ENCODE measurements at places on chromosomes 2 and 18.

GRCh38 chr2:74504591-74504990 is 2.9 kb downstream of the PCGF1 start:
- DNase-seq = no peak

DNA sequence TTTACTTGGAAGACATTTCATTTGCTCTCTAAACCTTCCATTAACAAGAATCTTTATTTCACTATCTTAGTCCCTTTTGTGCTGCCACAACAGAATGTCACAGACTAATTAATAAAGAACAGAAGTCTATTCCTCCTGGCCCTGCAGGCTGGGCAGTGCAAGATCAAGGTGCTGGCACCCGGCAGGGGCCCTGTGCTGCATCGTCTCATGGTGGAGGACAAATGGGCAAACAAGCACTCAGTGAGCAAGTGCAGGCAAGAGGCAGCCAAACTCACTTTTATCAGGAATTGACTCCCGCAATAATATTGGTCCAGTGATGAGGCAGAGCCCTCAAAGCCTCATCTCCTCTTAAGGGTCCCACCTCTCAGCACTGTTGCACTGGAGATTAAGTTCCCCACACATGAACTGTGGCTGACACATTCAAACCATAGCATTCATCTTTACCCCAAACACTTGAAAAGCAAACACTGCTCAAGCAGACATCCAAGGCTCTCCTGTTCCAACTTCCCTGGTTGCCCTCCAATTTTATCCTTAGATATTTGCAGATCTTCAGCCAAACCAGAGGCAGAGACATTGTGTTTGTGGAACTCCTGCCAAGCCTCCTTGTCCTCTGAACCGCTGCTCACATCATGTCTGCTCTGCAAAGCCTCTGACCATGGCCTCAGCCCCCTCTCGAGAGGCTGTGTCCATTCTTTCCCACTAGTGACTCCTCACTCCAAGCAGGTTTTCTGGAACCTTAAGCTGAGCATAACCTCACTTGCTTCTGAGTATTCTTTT is 404.4 kb upstream of the SOX11 start:
- no peak for DNase-seq

DNA sequence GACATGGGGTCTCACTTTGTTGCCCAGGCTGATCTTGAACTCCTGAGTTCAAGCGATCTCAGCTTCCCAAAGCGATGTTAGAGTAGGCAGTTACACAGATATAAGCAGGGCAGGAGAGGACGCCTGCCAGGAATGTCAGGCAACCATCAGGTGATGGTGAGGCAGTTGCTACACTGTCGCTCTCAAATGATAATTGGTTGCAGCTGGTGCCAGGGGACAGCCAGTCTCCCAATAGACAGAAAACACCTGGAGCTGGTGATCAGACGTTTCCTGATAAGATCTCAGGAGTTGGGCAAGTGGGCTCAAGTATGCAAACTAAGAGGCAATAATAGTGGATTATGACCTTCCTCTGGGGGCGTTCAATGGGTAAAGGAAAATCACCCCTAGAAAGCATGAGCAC is 163.1 kb upstream of the RGPD4 start:
- DNase-seq = no peak

DNA sequence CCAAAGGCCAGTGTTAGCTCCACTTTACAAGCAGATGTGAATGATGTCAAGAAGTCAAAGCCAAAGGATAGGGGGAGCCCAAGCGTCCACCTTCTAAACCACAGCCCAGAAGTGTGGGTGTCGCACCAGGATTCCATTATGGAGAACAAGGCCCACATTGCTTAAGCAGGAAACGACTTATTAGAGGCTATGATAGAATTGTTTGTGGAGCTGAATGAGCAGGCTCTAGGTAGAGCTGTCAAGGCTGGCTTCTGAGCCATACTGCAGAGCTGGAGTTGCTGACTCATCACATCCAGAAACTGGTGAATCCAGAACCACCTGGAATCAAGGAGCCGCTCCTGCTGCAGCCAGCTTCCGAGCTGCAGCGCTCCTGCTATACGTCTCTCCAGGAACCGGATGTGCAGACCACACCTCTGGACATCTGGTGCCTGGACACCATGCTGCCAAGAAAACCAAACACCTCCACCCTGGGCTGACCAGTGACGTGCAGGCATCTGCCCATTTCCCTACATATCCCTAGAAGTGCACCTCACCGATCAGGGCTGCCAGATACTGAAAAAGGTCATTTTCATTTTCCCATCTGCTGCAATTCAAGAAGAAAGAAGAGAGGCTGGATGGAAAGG is 6.2 kb upstream of the TWIST2 start:
- no peak for DNase-seq

GRCh38 chr2:241542278-241542605 is 16.3 kb upstream of the BOK start:
- no peak for DNase-seq

- DNase-seq = no peak
These were observed 4.0 kb upstream of the RTN4 start for GRCh38 chr2:55054106-55054875.

DNA sequence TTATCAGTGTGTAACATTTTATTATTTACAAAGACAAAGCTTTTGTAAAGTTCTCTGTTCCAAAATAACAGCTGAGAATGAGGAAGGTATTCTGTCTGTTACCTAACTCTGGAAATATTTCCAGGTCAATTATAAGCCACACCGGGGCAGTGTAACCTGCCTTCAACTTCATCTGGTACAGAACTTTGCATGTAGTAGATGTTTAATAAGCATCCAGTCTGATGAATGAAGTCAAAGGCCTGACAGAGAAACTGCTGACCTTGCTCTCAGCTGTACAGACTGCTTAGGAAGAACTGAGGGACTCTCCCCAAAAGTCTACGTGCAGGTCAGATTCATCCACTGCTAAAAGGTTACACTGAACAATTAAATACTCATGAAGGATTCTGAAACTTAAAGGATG is 43.3 kb downstream of the WDFY1 start:
- no peak for DNase-seq

GRCh38 chr2:72145658-72146329 is 1.9 kb downstream of the CYP26B1 start:
- DNase-seq = no peak

GRCh38 chr18:41323044-41323443 is 632.0 kb upstream of the PIK3C3 start:
- no peak for DNase-seq

DNA sequence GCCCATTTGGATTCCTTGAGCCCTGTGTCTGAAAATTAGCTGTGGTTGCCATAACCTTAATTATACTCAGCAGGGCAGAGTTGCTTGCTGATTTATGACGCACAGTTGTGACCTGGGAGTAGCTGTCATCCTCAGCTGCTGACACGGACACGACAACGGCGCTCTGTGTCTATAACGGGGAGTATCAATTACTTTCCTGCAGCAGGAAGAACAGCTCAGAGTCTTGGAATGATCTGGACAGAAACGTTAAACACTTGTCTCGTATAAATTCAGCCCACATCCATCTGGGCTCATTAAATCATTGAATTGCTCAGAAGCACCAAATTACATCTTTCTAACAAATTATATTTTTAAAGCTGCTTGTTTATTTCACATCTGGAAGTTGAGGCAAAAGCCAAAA is 116.3 kb downstream of the SEPTIN10 start:
- no peak for DNase-seq

DNA sequence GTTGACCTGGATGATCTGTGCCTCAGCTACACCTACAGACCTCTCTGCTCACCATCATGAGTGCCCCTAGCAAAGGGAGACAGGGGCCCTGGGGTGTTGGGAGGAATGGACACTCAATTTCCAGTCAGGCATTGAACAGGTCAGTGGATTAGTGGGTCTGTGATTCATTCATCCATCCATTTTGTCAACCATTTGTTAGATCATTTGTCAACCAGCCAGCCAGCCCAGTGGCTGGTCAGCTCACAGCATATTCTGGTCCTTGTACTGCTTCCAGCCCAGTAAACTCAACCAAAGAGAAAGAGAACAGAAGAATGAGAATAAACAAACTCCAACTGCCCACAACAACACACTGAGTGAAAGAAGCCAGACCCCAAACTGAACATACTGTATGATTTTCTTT is 4.6 kb upstream of the KLF11 start:
- DNase-seq = no peak

- DNase-seq = no peak
These were observed 73.7 kb downstream of the MEIS1 start for GRCh38 chr2:66508484-66509071.

DNA sequence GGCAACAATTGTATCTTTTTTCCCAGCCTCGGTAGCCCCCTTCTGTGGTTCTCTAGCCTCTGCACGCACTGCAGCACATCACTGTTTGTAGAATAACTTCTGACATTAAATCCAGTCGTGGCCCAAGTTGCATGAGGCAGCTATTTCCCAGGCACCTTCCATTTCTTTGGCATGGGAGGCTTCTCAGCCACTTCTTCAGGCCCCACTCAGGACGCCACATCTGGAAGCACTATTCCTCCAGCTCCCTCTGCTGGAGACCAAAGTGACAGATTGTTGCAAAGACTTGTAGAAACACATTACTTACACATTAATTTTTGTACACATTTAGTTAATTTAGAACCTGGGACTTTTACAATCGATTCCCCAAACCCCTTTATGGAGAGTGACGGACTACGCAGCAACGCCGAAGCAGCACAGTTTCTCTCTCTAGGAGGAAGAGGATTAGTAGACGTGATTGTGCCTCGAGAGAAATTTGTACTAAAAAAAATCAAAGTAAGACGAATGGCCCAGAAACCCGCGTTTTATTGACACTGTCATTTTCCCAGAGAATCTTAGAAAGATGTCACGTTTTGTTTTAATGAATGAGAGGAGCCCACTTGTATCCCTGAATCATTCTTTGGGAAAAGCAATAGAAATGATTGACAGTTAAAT is 57.8 kb upstream of the RGPD5 start:
- DNase-seq = no peak

GRCh38 chr2:106781196-106781595 is 104.8 kb downstream of the ST6GAL2 start:
- no peak for DNase-seq

- DNase-seq = no peak
These were observed 117.9 kb downstream of the FEZ2 start for GRCh38 chr2:36480028-36480427.

- DNase-seq = no peak
These were observed 46.3 kb upstream of the CREB1 start for GRCh38 chr2:207483477-207483876.

DNA sequence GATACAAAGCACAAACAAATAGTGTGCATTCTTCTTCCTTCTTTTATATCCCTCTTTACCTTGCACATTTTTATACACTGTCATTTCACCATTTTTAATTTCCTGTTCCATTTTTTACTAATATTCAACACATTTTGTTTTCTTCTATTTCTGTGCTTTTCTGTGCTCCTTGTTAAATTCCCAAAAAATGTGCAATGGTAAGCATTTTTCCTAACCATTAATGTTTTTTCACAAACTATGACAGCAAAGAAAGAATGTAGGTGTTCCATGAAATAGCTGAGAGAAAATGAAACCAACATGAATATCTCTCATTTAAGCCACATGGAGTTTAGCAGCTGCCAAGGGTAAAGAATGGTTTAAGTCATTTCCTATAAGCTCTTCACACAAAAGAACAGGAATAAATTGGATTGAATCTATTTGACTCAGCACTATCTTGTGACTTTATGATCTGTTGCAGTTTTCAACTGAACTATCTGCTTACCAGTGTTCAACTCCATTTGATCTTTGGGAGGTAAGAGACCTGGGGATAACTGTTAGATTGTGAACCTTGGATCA is 145.7 kb upstream of the CDH19 start:
- DNase-seq = no peak

DNA sequence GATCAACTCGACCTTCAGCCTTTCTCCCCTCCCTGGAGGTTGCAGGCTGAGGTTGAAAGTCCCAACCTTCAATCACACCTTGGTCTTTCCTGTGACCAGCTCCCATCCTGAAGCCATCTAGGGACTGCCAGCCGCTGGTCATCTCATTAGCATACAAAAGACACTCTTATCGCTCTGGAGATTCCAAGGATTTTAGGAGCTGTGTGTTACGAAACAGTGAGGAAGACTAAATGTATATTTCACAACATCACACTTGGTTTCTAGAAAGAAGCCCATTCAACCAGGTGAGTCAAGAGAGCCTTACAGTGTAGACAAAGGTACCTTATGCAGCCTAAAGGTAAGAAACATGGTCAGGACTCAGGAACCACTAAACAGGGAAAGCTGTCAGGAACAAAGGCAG is 126.4 kb downstream of the SH3BP4 start:
- DNase-seq = no peak

- DNase-seq = no peak
These were observed 14.8 kb downstream of the SP110 start for GRCh38 chr2:230205034-230205433.

DNA sequence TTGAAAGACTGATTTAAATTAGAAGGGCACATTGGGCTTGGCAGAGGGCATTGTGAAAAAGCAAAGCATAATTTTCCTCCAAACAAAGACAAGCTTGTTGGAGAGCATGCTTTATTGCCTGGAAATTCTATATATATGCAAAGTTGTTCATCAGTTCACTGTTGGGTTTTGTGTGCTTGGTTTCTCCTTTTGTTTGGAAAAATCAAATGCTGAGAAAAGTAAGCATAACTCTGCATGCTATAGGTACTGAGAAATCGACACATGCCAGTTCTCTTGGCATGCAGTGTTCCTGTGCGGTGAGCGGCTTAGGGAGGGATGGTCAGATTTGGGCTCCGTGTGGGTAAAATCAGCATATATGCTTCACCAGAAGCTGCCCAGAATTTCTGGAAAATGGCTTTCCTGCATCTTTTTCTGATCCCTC is 161.0 kb downstream of the RAPGEF4 start:
- DNase-seq = no peak

DNA sequence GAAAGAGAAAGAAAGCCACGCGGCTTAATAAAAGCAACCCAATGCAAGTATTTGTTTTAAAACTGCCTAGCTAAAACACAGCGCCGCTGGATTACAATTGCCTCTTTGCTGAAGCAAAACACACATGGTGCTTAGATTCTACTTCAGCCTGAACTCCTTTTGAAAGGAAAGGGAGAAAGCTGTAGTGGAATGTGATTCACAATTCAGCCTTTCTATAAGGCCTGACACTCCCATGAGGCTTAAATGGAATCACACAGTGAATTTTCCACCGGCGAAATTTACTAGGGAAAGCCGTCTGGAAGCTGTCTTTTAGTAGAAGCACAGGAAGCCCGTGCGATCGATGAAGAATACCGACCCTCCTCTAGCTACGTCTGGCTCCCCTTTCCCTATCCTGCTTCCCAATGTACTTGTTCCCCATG is 348.0 kb downstream of the DLGAP1 start:
- no peak for DNase-seq

DNA sequence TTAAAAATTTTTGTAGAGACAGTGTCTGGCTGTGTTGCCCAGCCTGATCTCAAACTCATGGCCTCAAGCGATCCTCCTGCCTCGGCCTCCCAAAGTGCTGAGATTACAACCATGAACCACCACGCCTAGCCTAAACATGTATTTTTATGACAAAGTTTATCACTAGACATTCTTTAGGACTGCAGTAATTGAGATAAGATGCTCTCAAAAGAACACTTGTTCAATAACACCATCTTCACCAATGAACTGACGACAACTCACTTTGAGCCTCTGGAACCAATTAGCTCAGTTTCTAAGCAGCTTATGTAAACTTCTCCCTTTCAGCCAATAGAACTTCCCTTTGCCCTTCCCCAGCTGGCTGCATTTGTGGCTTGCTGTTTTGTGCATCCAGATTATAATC is 15.3 kb upstream of the PPP4R1 start:
- DNase-seq = no peak
